Hematopoietic multipotent progenitor cell treated with erythropoietin and hydrocortisone succinate and interleukin-3 and kit ligand, for 8 days (in vitro differentiated cells): ENCODE measurements at places on chromosomes 11 and 22.

DNA sequence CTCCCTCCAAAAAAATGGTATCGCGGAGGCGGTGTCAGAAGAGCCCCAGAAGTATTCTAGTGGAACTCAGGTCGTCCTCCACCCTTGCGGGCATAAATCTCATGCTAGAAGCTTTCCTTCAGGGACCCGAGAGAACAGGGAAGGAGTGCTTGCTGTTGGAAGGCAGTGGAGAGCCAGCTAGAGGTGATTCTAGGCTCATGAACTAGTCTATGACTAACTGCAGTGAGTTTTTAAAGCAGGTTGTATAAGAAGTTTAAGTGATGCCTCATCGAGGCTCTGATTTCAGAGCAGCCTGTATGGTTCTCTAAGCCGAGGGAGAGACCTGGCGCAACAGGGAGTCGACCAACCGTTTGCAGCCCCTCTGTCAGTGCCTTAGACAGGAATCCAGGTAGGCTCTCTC is 85.7 kb downstream of the TBC1D22A start:
- no peak for DNase-seq

DNA sequence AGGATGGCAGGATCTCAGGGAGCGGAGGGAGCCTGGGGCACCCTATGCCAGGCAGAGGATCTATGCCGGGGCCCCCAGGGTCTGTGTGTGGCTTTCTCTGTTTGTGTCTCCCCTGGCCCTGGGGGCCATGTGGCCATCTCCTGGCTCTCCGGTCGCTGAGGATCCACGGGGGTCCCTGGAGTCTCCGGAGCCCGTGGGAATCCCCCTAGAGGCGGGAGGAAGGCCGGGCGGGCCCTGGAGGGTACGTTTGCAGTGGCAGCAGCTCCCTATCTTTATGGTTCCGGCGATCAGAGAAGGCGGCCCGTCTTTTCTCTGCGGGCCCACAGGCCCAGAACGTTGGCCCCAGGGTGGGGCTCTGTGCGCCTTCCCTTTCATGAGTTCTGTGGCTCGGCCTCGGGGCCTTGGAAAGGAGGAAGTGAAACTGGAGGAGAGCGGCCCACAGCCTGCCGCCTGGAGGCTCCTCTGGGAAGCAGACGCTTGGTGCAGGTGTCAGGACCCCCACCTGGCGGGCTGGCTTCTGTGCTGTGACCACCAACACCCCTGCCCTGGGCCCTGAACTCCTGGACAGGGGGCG is 82.1 kb downstream of the KCNQ1 start:
- no peak for DNase-seq

- no peak for DNase-seq
Measured at GRCh38 chr11:120326228-120326627, 1.1 kb downstream of the TLCD5 start.

GRCh38 chr11:104390651-104391050 is 226.7 kb upstream of the PDGFD start:
- no peak for DNase-seq

DNA sequence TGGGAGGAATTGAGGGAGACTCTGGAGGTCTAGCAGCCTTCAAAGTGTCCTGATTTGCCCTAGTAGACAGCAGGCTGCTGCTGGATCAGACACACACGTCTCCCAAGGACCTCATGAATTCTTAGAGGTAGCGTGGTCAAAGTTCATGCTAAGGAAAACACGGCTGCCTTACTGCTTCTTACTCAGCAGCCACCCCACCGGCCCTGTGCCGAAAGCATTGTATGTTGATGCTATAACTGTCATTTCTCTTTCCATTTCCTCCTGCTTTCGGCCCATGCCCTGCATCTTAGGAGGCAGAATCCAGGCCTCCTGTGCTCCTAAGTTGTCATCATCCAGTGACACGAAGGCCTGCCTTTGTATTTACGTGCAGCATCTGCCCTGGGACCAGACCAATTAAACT is 10.5 kb upstream of the CCND1 start:
- DNase-seq, result no peak

GRCh38 chr11:61709572-61709971 is 29.4 kb downstream of the DAGLA start:
- DNase-seq, result no peak

- no peak for DNase-seq
Measured at GRCh38 chr11:97637701-97638100, 1247.9 kb downstream of the JRKL start.

GRCh38 chr11:13378316-13378715 is 84.7 kb downstream of the BTBD10 start:
- DNase-seq, result no peak
